ENCODE measurements at places on chromosomes 6 and 20.

GRCh38 chr20:59253779-59254319 lies 46.6 kb upstream of the EDN3 start:
- no peak for DNase-seq

DNA sequence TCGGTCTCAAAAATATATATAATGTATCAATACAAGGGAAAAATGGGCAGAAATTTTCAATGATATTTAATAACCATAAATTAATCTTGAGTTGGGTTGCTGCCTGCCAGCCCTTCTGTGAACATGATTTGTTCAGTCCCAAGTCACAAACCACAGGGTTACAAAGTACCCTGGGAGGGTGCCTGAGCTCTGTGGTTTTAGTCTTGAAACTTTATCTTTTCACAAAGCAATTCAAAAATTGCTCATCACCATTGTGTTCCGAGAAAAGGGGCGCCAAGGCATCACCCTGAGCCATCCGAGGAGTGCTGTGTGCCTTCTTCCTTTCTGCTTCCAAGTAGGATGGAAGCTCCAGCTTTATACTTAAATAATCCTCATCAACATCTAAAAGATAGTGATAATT lies 141.6 kb upstream of the AKAP12 start:
- peak; percentile 3 for DNase-seq

DNA sequence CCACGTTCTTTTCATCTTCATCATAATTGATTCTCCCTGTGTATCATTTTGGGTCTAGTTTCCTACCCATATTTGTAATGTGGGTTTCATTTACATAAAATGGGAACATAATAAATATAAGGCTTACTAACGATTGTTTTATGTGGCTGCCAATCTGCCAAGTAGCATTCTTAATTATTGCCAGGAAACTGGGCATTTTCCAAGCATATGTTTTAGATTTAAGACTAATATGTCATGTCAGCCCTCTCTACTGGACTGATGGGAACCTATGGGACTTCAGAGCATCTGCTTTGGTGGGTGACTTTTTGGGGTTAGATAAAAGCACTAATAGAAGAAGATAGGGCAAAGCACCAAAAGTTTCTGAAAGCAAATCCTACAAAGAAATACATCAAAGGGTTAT lies 157.5 kb downstream of the TBX18 start:
- no peak for DNase-seq

DNA sequence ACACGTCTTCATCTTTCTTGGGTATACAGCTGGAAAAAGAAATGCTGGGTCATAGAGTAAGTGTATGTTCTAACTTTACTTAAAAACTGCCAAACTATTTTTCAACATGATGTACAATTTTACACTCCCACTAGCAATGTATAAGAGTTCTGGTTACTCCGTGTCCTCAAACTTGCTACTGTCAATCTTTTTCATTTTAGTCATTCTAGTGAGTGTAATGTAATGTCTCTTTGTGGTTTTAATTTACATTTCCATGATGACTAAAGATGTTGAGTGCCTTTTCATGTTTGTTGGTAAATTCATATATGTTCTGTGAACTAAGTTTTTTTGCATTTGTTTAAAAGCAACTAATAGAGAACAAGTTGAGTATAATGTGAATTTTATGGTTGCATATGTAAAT lies 43.9 kb downstream of the ATG5 start:
- DNase-seq: no peak

- DNase-seq: no peak
Measured at GRCh38 chr20:41508335-41508734, 109.8 kb downstream of the CHD6 start.

GRCh38 chr20:24677626-24678315 lies 208.3 kb downstream of the SYNDIG1 start:
- no peak for DNase-seq

DNA sequence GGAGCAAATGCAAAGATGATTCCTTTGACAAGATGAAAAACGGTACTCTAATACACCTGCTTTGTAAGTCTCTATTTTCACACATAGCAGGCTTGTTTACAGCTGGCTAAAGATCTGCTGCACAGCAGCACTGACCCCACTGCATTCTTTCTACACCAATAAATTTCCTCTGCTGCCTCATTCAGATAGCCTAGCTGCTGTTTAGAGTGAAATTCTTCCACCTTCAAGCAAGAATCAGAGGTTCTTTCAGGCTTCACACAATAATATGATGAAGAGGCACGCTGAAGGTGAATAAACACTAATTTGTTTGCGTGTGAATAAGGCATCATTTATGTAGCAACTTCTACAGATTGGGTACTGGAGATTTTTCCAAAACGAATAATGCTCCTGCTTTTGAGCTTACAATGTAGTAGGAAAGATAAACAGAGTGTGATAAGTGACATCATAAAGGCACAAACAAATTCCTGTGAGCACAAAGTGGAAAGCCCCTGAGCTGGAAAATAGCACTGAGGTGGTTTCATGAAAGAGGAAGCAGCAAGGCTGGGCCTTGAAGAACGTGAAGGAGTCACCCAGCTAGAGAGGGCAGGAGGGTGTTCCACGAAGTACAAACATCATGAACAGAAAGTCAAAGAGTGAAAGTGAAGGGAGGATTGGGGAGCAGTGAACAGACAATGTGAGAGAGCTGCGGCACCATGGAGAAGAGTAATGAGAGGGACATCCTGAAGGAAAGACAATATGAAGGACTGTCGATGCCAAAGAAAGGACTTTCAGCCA lies 543.4 kb downstream of the CD83 start:
- DNase-seq: no peak

- DNase-seq: no peak
Measured at GRCh38 chr20:24747881-24748595, 201.0 kb upstream of the CST7 start.

DNA sequence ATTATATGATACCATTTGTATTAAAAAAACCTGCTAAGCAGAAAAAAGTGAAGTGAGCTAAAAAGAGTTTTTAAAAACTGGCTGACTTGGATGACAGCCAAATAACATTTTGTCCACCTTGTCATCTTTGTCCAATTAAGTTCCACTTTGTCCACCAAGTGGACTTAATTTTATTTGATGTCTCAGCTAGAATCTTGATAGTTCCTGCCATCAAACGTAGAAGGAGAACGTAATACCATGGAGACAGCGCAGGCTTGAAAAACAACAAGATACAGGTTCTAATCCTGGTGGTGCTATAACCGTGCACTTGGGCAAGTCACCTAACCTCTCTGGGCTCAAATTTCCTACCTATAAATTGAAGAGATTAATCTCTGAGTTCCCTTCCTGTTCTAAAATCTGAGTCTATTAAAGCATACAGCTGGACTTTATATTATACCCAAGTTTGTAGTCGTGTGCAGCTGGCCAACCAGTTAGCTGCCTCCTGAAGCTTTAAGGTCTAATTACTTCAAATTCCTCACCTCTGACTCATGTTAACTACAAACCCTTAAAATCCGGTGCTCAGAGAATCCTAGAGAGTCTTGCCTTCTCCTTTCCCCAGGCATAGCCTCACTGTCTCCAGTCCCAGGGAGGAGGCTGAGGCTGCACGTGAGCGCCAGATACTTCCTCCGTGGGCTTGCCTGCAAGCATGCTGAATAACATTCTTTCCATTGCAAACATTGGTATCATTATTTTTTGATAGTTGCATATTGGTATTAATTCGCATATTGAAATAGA lies 16.8 kb downstream of the TMEM244 start:
- no peak for DNase-seq

- no peak for DNase-seq
Measured at GRCh38 chr6:166751051-166751595, 124.1 kb upstream of the RPS6KA2 start.

- DNase-seq: no peak
Measured at GRCh38 chr6:86355271-86355670, 582.1 kb upstream of the HTR1E start.

DNA sequence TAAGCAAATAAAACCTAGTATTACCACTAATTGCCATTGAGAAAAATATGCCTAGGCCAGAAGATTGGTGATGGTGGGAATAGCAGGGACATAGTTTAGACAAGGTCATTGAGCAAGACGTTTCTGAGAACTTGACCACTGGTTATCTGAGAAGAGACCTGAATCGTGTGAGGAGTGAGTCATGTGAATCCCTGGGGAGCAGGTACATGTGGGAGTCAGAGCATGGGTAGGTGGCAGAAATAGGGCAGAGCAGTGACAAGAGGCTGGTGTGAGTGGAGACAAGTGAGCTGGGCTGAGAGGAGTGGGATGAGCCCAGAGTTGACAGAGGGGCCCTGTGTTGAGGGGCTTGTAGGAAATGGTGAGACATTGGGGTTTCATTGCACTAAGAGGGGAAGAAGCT lies 16.4 kb downstream of the MICA start:
- DNase-seq: no peak

DNA sequence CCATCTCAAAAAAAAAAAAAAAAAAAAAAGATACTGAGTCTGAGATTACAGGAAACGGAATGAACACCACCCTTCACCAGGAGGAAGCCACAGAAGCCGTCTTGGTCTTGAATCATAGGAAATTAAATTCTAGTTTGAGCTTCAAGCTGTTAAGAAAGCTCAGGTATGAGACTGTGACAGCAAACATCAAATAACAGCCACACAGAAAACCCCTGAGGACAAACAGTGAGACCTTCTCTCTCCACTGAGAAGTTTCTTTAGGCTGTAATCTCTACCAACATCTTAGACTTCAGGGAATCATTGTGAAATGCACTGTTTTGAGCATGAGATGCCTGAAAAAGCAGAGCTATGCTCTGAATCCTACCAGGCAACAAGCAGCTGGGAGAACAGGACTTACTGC lies 30.8 kb downstream of the PDE10A start:
- DNase-seq: no peak

DNA sequence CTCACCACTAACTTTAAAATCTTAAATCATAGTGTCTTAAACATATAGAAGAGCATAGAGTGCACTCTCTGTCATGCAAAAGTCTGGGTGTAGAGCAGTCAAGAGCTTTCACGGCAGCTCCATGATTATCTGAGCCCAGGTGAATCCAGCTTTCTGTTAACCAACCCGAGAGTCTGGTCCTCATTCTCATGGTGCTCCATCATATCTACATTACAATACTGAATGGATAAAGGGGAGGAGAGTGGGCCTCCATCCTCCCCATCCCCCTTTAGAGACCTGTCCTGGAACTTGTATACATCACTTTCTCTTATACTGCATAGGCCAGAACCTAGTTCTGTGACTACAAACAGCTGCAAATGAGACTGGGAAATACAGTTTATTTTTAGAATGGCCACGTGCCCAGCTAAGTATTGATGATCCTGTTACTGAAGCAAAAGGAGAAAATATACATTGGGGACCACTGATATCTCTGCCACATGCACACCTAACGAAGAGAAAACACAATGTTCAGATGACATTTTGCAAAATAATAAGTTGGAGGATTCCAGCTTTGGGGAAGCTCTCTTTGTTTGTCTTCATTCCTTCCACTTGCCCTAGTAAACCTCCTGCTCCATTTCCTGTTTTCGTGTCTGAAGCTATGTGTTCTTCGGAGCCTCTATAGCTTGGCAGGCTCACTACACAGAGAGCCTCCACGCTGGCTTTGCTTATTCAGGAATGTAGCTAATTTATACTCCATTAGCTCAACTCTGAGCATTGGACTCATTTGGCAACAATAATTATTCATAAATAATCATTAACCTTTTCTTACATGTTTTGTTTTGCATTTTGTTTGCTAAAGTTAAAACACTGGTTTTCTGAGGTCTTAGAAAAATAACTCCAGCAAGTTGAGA lies 110.1 kb downstream of the IYD start:
- no peak for DNase-seq

DNA sequence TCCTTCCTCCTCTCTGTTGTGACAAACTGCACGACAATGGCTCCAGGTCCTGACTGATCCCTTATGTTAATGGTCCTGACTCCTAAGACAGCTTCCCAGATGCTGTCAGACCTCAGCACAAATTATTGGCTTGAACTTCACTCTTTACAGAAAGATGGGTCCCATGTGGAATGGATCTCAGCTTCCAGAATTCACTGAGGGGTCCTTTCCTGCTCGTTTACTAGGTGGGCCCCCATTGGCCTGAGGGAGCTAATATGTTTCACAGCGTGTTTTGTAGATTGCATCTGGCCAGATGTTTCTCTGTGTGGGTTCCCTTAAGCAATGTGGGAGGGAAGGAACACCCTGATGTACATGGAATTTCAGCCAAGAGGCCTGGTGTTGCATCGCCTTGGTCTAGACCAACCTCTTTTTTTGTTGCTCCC lies 826.6 kb downstream of the MAFB start:
- no peak for DNase-seq

DNA sequence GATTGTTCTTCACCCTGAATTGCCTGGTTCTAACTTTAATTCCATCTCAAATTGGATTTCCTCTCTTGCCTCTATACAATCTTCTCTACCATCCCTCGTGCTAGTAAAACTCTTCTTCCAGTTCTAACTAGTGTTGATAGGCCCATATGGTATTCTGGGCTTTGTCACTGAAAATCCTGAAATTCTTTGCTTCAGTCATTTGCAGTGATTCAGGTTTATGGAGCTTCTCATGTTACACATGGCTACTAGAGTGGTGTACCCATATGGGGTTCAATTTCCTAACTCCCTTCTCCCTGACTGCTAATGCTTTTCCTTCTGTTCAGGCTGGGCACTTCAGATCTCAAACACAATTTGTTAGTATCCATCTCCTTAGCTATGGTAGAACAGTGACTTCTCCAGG lies 956.6 kb downstream of the KIF16B start:
- no peak for DNase-seq

DNA sequence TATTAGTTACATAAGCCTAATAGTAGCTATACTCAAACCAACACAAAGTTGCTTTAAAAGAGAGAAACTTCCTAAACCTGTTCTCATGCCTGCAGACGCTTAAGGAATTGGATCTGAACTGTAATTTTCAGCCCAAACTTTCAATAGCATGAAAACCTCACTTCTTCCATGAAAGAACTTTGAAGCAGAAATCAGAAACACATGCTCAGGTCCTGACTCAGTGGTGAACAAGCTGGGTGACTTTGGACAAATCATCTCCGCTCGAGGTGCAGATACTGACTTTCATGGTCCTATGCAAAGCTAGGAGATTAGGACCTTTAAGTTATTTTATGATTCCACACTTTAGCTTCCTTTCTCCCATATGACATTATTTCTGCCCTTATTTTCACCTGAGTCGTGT lies 36.5 kb downstream of the NOX3 start:
- DNase-seq: no peak

DNA sequence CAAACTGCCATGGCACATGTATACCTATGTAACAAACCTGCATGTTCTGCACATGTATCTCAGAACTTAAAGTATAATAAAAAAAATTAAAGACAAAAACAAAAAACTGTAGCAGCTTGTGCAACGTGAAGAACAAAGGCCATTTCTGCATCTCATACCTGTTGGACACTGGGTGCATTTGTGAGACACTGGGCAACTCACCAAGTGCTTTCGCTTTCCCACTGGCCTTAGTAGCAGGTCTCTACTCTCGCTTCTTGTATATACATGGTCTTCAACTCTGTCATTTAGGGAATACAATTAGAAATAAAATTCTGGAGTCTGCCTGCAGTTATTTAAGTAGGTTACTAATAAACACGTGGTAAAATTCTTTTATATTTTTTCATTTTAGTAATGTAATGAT lies 423.8 kb downstream of the CBLN4 start:
- DNase-seq: no peak

- DNase-seq: no peak
Measured at GRCh38 chr20:50826121-50826520, 31.3 kb downstream of the BCAS4 start.

All from stimulated activated effector memory CD8-positive, alpha-beta T cell treated with anti-CD3 and anti-CD28 coated beads, Interleukin-12 subunit alpha, Interleukin-12 subunit beta, amount 100 ng/mL, for 72 hours (primary cell).